ENCODE measurements at places on chromosomes 1 and 21.
A peak's percentile ranks its signal among the peaks of the same experiment; 100 is the strongest.

GRCh38 chr1:174812656-174813055 is 187.1 kb upstream of the CACYBP start:
- DNase-seq: no peak

- DNase-seq: peak; percentile 45
Measured at GRCh38 chr1:191575180-191575579, 583.1 kb upstream of the RGS18 start.

DNA sequence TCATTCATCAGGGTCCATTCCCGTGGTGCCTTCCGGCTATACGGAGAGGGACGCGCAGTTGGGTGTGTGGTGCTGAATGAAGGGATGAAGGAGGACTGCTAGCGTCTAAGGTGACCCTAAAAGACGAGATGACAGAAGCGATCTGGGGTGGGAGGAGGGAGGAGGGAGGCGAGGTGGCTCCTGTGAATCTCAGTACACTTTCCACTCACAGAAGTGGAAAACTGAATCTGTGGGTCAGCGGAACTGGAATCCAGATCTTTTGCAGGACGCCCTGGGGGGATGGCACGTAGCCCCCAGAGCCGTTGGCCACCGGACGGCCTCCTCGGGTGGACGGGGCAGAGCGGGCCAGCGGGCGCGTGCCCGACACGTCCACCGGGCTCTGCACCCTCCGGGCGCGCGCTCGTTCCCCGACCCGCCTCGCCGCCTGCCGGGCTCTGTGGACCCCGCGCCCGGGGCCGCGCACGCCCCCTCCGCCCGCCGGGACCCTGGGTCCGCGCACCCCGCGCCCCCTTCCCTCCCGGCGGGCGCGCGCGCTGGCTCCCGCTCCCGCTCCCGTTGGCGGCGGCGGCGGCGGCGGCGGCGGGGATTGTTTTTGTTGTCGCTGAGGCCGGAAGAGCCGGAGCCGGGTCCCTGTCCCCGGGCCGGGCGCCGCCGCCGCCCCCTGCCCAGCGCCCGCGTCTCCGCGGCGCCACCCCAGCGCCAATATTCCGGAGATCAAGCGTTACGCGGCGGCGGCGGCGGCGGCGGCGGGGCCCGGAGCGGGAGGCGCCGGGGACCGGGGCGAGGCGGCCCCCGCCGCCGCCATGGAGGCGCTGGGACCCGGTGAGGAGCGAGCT is at the start of gene AGO4:
Gene AGO4 (plus strand): TSS at position 403 of the 836 bp plus-strand sequence. CDS start 401 bp downstream, at position 804.
- DNase-seq: peak; percentile 36

GRCh38 chr1:234316937-234317336 is 56.3 kb upstream of the COA6 start:
- no peak for DNase-seq

DNA sequence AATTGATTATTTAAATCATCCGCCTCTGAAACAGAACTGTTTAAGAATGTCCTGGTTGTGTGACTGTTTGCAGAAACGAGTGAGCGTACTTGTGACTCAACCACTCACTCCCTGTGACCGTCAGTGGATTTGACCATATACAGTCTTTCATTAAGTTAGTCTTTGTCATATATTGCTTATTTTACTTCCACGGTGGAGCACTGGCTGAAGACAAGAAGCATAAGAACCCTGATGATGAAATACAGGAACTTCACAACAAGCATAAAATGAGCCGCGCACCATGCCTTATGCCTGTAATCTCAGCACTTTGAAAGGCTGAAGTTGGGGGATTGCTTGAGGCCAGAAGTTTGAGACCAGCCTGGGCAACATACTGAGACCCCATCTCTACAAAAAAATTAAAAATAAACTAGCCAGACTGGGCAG is 194.0 kb downstream of the TOMM20 start:
- DNase-seq: peak; percentile 89

DNA sequence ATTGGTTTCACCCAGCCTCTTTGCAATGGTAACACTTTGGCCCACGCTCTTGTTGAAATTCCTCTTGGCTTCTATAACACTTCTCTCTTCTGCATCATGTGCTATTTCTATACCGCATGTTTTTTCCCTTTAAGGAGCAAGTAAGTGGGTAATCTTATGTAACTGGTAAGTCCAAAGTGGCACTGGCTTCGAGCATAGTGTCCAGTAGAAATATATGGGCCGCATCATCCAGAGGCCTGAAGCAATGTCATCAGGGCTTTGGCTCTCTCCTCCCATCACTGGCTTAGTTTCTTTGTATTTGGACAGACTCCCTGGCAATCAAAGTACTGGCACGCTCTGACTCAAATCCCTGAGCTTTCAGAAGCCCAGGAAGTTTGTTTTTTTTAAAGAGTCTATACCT is 17.5 kb downstream of the CHML start:
- DNase-seq: no peak

- no peak for DNase-seq
Measured at GRCh38 chr1:67261680-67262079, 46.0 kb upstream of the IL12RB2 start.

DNA sequence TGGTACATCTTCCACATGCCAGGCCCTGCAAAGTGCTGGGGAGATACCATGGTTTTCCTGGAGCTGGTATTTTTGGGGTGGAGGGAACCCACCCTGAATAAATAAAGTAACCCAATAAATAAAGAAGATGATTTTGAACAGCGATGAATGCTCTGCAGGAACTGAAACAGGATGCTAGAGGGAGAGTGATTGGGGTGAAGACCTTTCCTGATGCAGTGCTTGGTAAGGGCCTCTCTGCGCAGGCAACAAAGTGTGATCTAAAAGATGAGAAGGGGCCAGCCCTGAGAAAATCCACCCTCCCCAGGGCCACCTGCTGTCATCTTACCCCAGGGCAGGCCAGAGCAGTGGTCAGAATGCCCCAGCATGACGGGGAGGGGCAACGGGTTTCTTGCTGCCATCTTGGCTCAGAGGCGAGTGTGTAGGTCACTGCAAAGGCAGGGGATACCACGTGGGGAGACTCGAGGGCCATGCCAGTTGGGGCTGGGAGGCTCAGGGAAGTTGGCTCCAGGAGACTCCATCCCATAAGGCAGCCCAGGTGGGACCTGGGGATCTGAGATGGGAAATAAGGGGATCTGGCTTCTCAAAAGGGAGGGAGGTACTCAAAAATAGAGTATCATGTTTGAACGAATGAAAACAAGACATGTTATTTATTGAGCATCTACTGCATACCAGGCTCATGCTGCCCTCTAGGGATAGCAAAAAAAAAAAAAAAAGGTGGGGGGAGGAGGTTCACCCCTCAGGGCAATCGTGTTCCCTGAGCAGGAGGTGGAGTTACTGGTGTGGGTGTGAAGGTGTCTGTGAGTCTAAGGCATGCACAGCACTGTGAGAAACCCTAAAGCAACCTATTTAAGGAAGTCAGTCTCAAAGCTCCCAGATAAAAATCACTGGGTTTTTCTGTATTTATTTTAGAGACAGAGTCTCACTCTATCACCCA is 2.8 kb downstream of the SRARP start:
- peak; percentile 17 for DNase-seq

- DNase-seq: peak; percentile 54
Measured at GRCh38 chr1:205766038-205766437, 9.2 kb downstream of the RAB29 start.

DNA sequence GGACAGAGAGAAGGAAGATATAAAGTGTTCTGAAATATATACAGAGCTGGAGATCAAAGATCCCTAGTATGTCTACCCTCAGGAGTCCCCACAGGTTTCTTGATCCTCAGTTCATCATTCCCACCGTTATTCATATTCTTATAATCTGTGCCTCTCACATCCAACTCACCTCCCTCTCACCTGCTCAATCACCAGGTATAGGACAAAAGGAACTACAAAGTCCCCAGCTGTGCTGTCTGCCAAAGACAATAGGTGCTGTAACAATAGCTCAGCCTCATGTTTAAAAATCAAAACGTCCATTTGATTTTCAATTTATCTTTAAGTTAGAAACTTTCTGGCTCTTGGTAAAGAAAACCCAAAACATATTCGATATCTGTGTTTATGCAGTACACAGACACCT is 121.1 kb upstream of the PKN2 start:
- no peak for DNase-seq

- no peak for DNase-seq
Measured at GRCh38 chr1:21823980-21824702, 12.1 kb downstream of the LDLRAD2 start.

DNA sequence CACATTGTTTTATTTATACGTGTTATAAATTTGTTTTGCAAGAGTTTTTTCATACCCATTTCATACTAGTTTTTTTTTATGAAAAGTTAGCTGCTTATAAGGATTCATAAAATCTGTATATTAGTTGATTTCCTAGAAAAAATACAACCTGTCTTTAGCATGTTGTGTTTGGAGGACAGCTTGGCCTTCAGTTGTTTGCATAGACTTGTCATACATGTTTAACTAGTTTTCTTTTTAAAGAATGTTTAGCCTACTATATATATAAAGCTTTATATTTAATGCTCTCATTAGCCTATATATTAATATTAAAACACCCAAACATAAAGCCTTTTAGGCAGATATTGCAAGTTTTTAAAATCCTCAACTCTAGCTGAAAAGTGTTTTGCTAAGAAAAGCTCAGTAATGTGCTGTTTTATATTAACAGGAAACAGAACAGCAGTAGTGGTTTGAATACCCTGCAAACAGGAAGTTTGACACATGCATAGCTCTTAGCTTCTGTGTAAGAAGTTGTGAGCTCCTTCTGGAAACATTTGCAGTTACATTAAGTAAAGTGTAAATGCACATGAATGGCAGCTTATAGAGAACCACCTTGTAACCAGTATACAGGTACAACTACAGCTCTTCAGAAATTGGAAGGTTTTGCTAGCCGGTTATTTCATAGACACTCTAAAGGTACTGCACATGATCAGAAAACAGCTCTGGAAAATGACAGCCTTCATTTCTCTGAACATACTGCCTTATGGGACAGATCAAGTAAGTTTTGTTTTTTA is at the start of gene PRKACB:
Gene PRKACB (plus strand): TSS at position 476 of the 770 bp plus-strand sequence. CDS start 91 bp downstream, at position 567.
- DNase-seq: peak; percentile 34

DNA sequence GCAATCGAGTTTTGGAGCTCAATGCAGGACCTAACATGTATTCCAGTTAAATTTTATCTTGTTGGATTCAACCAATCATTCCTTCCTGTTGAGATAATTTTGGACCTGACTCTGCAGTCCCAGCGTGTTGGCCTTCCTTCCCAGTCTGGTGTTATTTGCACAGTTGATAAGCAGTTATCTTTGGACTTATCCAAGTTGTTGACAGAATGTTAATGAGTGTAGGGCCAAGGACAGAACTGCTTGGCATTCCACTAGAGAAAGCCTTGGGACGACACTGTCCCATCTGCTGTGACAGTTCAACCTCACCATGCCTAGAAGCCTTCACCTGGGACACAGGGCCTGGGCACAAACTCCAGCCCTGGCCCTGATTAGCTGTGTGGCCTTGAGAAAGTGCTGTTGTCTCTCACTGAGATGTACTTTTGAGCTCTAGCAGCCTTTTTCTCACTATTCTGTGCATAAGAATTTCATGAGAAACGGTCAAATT is 104.1 kb upstream of the SLC25A33 start:
- DNase-seq: no peak

DNA sequence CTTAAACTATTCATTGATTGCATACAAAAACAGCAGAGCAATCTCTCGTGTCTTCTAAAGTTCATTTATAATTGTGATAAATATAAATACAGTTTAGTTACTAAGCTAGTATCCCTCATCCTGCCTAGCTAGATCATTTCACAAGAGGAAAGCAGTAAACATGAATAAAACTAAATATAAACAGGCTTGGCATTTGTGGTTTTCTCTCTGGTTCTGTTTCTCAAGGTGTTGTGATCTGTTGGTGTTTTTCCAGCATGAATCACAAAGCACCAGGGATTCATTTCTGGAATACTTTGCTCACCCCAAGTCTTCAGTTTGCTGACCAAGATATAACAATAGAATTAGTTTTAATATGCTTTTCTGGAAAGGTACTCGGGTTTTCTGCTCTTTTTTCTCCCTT is 32.7 kb upstream of the GLIS1 start:
- DNase-seq: peak; percentile 51

- peak; percentile 49 for DNase-seq
Measured at GRCh38 chr1:22676916-22677583, 24.0 kb downstream of the C1QB start.

GRCh38 chr1:176193023-176193422 is 14.1 kb downstream of the COP1 start:
- DNase-seq: no peak

DNA sequence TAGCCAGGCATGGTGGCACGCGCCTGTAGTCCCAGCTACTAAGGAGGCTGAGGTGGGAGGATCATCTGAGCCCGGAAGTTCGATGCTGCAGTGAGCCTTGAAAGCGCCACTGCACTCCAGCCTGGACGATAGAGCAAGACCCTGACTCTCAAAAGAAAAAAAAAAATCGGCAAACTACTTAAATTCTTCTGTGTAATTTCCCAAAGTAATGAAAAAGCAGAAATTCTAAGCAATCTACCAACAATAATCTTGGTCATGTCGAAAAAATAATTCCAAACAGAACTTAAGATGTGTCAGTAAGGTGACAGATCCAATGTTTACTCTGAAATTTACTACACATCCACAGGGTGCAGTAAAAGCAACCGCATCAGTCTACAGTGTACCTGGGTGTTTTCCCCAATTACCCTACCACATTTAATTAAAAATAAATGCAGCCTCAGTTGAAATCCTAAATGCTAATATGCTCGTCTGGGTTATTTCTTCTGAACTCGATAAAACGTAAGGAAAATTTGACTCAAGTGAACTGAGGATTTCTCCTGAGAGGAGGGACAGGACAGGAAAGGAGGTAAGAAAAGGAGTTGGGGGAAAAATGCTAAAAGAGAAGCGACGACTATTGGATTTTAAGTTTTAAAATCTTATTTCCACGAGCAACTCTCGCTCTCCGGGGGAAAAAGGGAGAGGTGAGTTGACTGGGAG is 801 bp downstream of the EPRS1 start:
- DNase-seq: peak; percentile 14

DNA sequence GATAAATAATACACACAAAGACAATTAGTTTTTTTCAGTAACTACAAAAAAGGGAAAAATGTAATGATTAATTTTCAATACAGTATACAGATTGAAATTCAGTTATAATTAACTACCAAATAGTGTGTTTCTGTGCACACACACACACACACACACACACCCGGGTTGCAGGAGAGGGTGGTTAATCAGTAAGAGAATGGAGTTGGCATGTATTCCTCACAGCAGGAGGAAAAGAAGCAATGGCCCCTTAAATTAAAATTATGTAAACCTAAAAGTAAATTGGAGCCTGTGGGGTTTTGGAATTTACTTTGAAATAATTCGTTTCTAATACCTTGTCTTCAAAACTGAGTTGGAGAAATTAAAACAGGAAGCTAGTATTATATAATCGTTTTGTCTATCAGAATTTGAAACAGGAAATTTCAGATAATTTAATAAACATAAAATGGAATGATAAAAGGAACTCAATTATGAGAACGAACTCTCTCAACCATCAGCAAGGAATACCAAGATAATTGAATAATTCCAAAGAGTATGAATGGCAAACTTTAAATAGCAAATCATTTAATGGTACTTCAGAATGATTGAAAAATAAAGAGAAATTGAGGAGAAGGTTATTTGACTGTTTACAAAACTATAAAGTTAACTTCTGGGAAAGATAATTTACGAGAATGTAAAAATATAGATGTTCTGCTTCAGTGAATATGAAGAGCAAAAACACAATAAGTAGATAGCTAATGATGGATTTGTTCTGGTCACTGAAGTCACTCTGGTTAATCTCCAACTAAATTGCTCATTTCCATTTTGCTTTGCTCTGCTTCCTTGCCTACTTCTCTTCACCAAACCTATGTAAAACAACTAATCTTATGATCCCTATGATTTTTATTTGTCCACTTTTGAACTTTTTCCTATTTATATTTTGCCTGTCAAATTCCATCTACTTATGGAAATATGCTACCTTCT is 547.9 kb upstream of the ZP4 start:
- no peak for DNase-seq
